ENCODE measurements at places on chromosomes 11 and 22.
A peak's percentile ranks its signal among the peaks of the same experiment; 100 is the strongest.

GRCh38 chr11:31995525-31996094 is 95.3 kb upstream of the RCN1 start:
- DNase-seq: no peak

DNA sequence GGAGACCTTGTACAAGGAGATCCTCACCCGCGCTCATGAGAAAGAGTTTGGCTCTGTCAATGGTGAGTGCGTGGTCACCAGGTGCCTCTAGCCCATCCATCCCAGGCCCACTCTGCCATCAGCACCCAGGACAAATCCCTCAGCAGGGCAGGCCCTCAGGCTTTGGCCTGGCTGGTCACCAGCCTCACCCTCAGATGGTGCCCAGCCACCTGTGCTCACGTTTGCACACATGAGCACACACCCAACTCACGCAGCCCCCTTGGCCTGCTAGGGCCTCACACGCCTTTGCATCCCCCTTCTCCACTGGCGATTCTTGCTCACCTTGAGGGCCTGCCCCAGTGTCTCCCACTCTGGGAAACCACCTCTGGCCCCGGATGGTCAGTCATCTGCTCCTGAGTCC is 4.1 kb upstream of the RAB1B start:
- no peak for DNase-seq

DNA sequence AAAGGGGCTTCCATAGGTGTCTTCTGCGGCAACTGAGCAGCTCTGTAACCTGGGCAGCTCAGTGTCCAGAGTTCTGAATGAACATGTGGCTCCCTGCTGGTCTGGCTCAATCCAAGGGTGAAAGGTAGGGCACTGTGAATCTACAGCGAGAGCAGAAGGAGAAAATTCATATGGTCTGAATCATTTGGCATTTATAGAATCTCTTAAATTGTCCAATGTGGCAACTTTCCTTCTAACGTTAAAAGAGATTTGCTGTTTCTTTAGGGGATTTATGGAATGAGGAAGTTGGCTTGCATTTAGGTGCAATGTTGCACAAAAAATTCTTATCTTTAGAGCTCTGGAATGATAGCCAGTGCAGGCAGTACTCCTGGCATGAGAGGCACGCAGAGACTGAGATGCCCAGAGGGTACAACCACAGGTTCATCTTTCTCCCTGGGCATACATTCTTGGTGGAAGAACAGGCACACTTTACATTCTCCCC is 17.0 kb downstream of the ATXN10 start:
- no peak for DNase-seq

GRCh38 chr11:72223615-72224563 is 678 bp upstream of the INPPL1 start:
- DNase-seq: no peak

- DNase-seq: no peak
These were observed 485.9 kb upstream of the TENM4 start for GRCh38 chr11:79926707-79927106.

- DNase-seq: peak; percentile 25
These were observed 840 bp downstream of the GRAMD1B start for GRCh38 chr11:123430721-123431497.

DNA sequence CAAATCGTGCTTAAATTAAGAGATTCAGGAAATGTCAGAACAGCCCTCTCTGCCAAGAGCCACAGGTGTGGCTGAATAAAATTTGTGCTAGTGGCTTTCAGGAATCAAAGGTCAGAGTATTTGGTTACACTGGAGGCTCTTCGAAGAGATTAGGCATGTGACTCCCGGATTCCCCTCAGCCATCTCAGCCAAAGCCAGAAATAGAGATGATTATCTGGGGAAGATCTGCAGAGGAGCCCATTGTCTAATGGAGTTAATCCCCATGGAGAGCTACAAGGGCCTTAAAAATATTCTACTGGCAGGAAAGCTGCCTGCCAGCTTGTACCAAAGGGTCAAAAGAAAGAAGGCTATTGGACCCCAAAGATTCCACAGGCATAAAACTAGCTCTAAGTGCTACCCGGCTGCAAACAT is 1259.5 kb downstream of the TBC1D22A start:
- DNase-seq: peak; percentile 91

DNA sequence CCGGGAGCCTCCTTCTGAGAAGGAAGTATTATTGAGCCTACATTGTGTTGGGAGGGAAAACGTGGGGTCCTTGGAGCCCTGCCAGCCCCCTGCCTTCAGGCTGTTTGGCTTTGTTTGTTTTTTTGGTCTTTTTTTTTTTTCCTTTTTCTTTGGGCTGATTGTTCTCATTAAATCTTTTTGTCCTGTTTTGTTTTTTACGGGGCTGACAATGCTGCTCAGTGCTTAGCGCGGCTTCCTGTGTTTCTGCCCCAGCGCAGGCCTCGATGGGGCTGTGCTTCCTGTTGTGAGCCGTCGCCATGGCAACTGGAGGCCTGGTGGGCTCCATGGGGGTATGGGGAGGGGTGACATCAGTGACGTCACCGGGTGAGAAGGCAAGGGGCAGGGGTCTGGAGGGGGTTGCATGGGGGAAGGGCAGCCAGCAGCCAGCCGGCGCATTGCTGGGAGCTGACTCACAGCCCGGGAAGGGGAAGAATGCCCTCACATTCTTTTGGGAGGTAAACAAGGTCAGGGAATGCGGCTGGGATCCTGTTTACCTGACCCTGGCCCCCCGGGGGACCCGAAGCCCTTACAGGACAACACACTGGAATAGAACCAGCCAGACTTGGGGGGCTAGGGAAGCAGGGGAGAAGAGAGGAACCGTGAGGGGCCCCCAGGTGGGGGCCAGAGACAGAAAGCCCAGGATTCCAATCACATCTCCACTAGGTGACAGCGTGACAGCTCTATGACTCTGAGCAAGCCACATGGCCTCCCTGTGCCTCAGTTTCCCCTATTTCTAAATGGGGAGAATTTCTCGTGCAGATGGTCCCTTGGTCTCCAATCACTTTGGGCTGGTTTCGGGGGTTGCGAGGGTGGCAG is 22.2 kb upstream of the CBX7 start:
- DNase-seq: no peak

DNA sequence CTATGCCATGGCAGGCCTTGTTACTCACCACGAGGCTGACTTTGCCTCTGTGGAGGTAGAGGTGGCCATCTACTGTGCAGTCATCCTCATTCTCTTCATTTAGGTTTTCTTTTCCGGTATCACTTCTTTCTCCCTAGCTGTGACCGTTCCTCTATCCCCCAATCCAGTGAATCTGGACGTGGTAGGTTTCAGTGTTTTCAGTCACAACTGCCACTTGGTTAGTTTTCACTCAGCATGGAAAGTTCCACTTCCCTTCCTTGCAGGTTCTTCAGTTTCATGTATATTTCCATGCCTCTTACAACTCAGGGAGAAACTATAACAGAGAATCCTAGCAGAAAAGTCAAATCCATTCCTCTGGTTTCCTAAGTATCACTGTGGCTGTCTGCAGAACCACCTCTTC is 1.9 kb downstream of the HPS4 start:
- DNase-seq: no peak

DNA sequence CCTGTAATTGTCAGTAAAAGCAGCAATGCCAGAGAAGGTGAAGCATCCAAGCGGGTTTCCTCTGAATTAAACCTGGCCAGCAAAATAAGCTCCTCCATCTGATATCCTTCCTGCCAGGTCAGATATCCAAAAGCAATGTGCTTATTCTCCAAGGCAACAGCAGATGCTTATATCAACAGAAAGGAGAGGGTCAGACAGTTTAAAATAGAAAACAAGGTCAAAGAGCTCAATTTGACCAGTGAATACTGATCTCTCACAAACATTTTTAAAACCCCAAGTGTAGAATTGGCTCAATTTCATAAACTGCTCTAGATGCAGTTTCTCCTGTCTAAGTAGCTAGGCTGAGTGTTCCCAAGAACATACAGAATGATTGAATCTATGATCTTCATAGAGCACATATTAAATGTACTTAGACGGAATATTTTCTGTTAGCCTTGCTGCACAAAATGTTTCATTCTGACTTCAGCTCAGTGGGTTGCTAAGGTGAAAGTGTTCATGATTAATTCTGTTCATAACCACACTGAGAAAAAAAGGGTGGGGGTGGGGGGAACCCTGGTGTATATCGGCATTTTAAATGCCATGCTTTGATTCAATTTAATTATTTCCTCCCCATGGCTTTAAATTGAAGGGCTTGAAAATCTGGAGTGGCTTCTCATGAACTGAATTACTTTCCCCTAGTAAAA is 174.2 kb upstream of the ARHGAP20 start:
- no peak for DNase-seq

DNA sequence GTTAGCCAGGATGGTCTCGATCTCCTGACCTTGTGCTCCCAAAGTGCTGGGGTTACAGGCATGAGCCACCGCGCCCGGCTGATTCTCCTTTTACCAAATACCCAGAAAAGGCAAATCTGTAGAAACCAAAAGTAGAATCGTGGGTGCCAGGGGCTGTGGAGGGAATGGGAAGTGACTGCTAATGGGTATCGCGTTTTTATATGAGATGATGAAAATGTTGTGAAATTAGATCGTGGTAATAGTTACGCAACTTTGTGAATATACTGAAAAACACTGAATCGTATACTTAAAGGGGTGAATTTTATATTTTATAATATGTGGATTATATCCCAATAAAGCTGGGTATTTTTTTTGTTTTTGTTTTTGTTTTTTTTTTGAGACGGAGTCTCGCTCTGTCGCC is 48.2 kb upstream of the CREB3L1 start:
- no peak for DNase-seq
